ENCODE measurements at places on chromosomes 7 and 10. TPM values are rescaled to one million over a fixed set of nuclear protein-coding genes. Genes with fewer than 3 reads are reported as not detected.

- no peak for DNase-seq
Observed at GRCh38 chr10:66788178-66788987, 137.5 kb upstream of the LRRTM3 start.

Gene C10orf95
- total RNA-seq = 1.0 TPM

DNA sequence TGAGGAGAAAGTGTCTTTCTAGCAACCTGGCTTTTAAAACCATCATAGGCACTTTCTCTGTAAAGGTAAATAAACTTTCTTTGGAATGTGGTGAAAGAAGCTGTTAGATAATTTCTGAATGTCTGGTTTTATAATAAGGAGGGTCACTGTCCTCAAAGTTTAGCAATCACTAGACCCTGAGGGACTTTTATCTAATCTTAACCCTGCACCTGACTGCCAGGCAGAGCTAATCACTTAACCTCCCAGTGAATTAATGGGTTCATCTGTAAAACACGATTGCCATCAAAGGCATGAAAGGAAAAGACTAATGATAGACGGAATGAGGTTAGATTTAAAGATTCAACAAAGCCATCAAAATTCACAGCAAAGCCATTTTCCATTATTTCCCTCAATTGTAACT is 553.8 kb downstream of the GRM8 start:
- DNase-seq = no peak

DNA sequence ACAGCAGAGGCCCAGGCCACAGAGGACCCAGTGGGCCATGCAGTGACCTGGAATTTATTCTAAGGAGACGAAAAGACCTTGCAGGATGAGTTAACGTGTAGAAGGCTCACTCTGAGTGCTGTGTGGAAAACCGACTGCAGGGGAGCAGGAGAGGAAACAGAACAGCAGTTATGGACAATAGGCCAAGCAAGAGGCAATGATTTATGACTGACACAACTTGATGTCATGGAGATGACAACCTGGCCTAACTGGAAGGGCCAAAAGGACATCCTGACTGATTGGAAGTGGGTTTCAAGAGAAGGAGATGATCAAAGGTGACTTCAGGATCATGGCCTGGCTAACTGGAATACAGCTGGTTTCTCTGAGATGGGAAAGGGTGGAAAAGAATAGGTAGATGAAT is 70.2 kb upstream of the RAPGEF5 start:
- DNase-seq = peak; percentile 45

GRCh38 chr7:123719197-123719721 is 29.5 kb downstream of the WASL start:
- DNase-seq = no peak

DNA sequence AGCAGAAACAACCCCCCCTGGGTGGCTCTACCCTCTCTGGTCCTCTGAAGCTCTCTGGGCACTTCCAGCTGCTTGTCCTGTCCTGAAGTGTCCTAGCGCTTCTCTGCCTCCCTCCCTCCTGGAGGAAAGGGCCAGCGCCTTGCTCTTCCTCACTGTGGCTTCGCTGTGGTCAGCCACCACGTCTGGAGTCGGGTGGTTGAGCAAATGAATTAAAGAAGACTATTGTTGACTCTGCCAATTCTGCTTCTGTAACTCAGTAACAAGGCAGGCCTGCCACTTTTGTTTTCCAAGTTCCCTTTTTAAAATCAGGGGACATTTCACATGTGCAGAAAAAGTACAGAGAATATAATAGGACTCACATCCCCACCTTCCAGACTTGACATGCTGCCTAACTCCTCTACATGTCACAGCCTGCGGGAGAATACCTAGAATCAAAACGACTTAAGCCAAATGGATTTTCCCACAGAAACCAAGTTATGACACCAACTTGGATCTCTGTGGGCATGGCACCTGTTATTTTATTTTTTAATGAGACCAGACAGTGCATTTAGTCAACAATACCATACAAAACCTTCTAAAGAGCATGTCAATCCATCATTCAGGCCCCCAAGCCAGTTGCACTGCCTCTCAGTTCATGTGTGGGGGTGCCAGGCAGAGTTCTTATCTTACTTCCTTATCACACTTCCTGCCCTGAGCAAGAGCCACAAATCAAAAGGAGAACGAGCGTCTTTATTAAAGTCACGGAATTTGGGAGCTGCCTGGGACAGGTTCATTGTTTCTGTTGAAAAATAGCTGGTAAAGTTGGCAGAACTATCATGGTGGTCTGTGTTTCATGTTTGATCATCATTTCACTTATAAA is 6.8 kb downstream of the FFAR4 start:
- no peak for DNase-seq

Gene RBP4
- total RNA-seq = not detected

Gene CTTNBP2
- 23.7 TPM for total RNA-seq

Gene ADAMTS14
- not detected for total RNA-seq

DNA sequence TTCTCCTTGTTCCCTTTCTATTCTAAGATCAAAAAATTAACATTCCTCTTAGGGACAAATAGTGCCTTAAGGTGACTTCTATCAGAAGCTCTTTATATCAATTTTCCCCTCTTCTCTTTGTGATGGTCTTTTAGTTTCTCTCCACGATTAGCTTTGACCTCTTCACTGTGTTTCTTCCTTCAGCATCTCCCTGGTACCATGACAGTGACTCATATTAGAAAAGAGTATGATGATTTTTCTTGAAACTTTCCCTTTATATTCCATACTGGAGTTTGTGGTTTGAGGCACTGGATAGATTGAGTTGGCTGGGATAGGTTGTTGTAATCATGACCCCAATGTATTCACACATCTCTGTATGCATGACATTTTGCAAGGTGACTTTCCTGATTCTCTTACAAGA is 335.6 kb upstream of the GLI3 start:
- no peak for DNase-seq

GRCh38 chr7:72538147-72538546 is 126.0 kb upstream of the CALN1 start:
- no peak for DNase-seq

- DNase-seq = no peak
Observed at GRCh38 chr10:102286216-102286615, 40.9 kb downstream of the GBF1 start.

Gene OR13A1
- not detected for total RNA-seq

GRCh38 chr10:122019414-122019975 is 30.5 kb downstream of the TACC2 start:
- DNase-seq = no peak

Gene RARRES2
- 170 TPM for total RNA-seq

Gene RSPH10B2
- not detected for total RNA-seq

- no peak for DNase-seq
Observed at GRCh38 chr10:3482200-3482993, 302.6 kb downstream of the KLF6 start.

Gene ADO
- total RNA-seq = 19.5 TPM

Gene PON1
- total RNA-seq = not detected

DNA sequence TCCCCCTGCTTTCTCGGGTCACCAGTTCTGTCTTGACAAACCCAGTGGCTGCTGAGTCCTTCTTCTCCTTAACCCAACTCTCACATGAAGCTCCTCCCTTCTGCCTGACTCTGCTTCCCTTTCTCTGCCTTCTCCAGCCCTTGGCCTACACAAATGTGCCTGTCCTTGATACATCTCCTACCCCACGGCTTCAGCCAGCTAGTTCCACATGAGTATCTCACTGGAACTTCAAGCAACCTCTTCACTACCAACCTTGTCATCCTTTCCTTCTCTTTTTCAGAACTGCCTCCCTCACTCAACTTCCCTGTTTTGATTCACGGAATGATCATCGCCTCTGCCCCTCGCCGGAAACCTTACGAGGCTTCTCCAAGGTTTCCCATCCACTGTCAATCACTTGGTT is 55.9 kb downstream of the PDIA4 start:
- DNase-seq = no peak

- no peak for DNase-seq
Observed at GRCh38 chr7:99194301-99194700, 13.6 kb downstream of the KPNA7 start.

DNA sequence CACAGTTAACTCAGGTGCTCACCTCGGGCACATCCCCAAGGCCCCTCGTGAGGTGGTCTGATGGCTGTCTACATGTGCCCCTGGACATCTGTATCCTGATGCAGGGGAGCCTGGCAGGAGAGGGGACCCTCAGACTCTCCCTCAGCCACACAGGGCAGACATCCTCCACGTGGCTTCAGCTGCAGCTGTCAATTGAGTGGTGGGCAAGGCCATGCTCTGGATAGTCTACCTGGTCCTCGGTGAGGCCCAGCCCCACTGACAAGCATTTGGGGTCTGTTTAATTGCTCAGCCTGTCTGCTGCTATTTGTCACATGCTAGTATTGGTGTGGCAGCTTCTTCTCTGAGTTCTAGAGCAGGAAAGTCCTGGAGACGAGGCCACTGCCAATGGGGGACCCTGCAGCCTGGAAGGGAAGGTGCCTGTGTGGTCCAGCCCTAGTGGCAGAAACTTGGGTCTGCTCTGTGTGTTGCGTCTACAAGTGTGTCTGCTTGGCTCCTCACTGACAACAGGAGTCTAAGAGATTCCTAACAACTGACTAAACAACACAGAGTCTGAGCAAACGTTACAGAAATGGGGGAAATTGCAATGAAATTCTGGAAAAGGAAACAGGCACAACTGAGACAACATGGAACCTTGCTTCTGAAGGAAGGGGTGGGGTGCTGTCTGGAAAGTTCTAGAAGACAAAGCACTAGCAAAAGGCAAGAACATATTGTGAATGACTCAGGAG is 59.3 kb upstream of the IGFBP3 start:
- DNase-seq = peak; percentile 42

DNA sequence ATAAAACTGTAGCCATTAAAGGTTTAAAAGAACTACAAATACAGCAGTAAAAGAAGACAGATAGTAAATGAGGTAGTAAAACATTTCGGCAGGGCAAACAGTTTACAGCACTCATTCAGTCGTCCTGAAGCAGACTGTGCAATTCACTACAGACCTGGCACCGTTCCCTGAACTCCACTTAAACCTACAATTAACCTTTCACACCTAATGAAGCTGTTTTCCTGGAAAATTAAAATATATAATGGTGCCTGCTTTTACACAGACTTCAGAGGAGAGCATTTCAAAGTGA is 335.3 kb downstream of the GFRA1 start:
- no peak for DNase-seq

Gene ZNF503
- total RNA-seq = 101 TPM

Gene DRGX
- total RNA-seq = not detected

DNA sequence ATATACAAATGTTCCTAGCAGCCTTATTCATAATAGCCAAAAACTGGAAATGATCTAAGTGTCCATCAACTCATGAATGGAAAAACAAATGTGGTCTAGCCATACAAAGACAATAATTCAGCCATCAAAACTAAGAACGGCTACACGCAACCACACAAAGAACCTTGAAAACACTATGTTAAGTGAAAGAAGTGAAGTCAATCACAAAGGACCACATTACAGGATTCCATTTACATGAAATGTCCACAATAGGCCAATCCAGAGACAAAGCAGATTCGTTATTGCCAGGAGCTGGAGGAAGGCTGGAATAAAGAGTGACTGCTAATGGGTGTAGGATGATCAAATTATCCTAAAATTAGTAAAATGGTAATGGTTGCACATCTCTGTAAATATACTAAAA is 21.1 kb downstream of the MKRN1 start:
- no peak for DNase-seq

Gene PIP
- total RNA-seq = not detected

DNA sequence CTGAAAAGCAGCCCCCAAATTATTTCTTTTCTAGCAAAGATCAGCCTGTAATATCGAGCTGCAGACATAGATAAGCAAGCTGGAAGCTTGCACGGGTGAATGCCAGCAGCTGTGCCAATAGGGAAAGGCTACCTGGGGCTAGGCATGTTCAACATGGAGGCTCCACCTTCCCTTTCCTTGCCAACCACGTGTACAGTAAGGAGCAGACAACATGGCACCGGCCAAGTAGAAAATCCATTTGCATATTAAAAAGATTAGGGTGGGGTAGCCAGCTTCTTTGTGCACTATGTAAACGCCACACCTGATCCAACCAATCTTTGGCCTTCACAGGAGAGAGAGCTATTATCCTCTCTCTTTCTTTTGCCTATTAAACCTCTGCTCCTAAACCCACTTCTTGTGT is 56.7 kb upstream of the SEPHS1 start:
- DNase-seq = no peak

- DNase-seq = no peak
Observed at GRCh38 chr7:30147223-30147622, 12.4 kb downstream of the MTURN start.

DNA sequence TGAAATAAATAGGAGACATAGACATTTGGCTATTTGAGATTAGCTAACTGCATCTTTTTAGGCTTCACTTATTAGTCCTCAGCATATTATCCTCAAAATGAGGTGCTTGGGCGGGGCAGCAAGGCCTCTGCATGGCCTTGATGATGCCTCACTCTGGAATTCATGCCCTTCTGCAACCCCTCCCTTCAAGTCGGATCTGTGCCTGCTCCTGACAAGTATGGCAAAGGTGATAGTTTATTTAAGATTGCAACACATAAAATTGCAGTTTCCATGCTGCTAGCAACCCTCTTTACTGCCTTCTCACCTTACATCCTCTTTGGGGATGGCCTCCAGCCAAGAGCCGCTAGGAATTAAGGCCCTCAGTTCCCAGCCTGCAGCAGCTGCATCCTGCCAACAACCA is 241.3 kb upstream of the ADARB2 start:
- no peak for DNase-seq

DNA sequence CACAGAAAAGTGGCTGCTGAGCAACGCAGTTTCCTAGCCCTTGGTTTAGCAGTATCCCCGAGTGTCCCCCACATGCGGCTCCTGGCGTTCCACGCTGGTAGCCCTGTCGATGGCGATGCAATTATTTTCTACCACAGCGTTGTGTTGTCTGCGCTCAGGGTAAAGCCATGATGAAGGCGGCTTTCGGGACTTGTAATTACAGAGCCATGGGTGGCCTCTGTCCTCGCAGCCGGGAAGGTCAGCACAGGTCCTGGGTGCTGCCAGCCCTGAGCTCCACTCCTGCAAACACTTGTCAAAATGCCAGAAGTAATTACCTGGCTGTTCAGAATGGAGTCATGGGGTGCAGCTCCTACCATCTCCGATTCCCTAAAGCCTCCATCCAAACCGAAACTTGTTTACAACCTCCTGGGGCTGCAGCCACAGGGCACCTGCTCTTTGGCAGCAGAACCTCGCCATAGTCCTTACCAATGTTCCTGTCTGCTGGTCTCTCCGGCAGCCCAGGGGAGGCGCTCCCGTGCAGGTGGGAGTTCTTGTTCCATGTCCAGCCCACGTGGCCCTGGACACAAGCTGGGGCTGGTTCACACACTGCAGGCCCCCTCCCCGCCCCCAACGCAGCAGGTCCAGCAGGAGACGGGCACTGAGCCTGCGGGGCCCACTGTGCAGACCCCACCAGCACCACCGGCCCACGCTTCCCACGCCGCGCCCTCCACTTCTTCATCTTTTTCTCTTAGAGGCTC is 512.6 kb downstream of the PTPRN2 start:
- DNase-seq = no peak

All from esophagus muscularis mucosa (tissue), 4 donors.